ENCODE measurements at places on chromosomes 2 and 18.

GRCh38 chr18:62610701-62611411, 88.0 kb downstream of the ZCCHC2 start:
- no peak for DNase-seq

DNA sequence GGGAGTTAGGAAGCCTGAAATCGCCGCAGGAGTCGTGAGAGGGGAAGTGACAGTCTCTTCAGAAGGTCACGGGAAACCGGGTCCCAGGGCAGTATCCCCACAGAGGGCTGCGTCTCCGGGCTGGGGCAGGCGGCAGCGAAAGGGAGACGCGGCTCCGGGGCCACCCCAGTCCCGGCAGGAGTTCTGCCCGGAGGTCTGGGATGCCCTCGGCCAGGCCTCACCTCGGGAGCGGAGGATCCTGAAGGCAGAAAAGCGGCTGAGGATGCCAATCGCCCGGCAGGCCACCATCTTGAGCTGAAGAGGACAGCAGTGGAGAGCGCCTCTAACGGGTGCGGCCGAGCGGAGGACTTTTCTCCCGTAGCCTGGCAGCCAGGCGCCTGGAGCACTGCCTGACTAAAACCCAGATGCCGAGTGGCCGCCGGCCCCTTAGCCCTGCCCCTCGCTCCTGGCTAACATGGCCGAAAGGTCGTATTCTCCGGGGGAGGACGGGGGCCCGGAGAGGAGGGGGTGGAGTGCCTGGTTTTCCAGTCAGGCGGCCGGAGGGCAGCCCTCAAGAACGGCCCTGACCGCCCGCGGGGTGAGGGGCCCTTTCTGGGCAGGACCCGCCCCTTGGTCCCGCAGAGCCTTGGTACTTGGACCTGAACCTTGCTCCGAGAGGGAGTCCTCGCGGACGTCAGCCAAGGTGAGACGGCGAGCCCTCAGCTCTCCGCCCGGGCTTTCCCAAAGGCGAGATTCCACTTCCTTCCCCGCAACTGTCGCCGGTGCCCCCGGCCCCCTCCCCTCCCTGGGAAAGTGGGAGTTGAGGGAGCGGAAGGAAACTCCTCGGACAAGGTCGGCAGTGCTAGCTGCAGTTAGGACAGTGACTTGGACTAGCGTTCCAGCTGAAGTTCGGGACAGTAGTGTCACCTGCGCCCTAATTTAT, at the start of the genes HADHA and HADHB:
Gene HADHA (minus strand): TSS at position 324 of the 922 bp plus-strand sequence. CDS start 36 bp downstream, at position 288.
Gene HADHB (plus strand): TSS at position 631 of the 922 bp plus-strand sequence. CDS start 9,316 bp downstream, outside the sequence.
- DNase-seq = peak; percentile 96

GRCh38 chr2:43034921-43035320, 191.5 kb downstream of the ZFP36L2 start:
- no peak for DNase-seq

- DNase-seq = peak; percentile 49
Measured at GRCh38 chr2:205524656-205525055, 157.6 kb upstream of the NRP2 start.

- DNase-seq = no peak
Measured at GRCh38 chr2:100921685-100922161, 80.4 kb upstream of the RPL31 start.

DNA sequence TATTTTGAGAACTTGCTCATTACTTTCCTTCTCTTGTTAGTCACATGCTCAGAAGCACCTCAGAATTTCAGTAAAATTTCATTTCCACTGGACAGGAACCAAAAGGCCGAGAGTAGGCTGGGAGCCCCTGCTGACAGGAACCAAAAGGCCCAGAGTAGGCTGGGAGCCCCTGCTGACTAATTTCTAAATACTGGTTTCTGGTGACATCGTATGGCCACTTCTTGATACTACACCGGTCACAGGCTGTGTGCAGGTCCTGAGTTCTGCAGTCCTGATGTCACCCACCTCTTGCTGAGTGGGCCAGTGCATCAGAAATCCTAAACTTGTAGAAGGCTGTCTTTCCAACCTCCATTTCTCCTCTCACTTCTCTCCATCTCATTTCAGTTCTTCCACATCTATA, 17.7 kb upstream of the EN1 start:
- peak; percentile 80 for DNase-seq

GRCh38 chr2:190807886-190808285, 72.7 kb upstream of the GLS start:
- no peak for DNase-seq

DNA sequence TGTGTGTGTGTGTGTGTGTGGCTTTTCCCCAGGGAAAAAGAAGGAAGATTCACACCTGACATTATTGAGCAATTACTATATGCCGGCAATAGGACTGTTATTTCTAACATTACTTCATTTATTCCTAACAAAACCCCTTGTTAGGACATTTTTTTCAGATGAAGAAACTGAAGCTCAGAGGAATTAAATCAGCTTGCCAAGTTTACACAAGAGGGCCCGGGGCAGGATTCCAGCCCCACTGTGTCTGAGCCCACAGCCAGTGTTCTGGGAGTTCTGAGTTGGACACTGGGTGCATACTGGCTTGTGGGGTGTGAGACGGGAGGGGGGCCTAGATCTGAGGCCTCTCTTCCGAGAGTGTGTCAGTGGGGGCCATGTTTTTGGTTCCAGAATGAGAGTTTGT, 9.9 kb downstream of the TOGARAM2 start:
- DNase-seq = no peak

- DNase-seq = no peak
Measured at GRCh38 chr18:39162013-39162827, 1596.6 kb upstream of the CELF4 start.

GRCh38 chr2:197852108-197852507, 47.7 kb downstream of the PLCL1 start:
- no peak for DNase-seq

GRCh38 chr2:170212625-170213280, 34.8 kb downstream of the MYO3B start:
- no peak for DNase-seq

GRCh38 chr2:230068651-230069055, at the start of gene SLC16A14:
Gene SLC16A14, minus strand, starts transcription at chr2:230068924. Its CDS starts 9,572 bp downstream, at chr2:230059352.
- peak; percentile 45 for DNase-seq

DNA sequence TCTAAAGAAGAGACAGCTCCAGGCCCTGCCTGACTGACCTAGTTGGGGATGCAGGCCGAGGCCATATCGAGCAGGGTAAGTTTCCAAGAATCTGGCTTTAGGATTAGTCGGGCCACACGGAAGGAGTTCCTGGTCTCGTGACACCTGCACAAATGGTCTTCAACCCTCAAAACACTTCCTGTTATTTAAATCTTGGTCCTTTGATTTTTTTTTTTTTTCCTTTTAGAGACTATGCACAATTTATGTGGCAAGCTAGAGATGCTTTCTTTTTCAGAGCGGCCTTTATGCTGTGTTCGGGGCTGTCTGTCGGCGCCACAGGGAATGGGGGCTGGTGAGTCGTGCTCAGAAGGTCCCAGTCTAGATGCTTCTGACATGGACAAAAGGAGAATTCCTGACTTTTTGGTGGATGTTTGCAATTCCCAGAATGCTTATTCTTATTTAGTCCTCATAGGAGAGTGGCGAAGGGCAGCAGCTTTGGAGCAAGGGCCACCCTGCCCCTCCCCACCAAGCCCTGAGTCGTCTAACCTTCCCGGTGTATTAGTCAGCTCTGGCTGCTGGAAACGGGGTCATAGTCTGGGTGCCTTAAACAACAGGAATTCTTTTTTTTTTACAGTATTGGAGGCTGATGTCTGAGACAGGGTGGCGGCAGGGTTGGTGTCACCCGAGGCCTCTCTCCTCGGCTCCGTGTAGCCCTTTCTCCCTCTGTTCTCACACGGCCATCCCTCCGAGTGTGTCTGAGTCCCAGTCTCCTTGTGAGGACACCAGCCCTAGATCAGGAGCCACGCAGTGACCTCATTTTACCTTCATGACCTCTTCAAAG, 27.4 kb downstream of the HPCAL1 start:
- DNase-seq = peak; percentile 82

DNA sequence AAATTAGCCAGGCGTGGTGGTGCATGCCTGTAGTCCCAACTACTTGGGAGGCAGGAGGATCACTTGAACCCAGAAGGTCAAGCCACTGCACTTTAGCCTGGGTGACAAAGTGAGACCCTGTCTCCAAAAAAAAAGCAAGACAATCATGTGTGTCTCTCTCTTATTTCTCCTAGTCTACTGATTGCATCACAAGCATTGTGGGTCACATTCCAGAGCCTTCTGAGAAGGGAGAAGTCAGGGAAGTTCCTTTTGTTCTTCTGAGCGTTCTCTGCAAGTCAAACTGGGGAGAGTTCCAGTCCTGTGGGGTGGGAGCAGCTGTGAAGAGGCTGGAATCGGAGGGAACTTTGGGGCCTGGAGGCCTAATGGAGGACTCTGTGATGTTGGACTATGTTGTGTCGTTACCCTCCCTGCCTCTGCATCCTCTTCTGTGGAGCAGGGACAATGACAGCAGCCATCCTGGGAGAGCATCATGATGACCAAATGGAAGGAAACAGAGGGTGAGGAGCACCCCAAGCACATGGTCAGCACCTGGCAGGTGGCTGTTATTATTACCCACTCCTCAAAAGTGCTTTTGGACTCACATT, 115.4 kb downstream of the MRO start:
- DNase-seq = no peak

GRCh38 chr2:224832207-224832606, 116.0 kb upstream of the CCDC195 start:
- no peak for DNase-seq

GRCh38 chr18:8615397-8616027, 6.3 kb downstream of the RAB12 start:
- peak; percentile 74 for DNase-seq

DNA sequence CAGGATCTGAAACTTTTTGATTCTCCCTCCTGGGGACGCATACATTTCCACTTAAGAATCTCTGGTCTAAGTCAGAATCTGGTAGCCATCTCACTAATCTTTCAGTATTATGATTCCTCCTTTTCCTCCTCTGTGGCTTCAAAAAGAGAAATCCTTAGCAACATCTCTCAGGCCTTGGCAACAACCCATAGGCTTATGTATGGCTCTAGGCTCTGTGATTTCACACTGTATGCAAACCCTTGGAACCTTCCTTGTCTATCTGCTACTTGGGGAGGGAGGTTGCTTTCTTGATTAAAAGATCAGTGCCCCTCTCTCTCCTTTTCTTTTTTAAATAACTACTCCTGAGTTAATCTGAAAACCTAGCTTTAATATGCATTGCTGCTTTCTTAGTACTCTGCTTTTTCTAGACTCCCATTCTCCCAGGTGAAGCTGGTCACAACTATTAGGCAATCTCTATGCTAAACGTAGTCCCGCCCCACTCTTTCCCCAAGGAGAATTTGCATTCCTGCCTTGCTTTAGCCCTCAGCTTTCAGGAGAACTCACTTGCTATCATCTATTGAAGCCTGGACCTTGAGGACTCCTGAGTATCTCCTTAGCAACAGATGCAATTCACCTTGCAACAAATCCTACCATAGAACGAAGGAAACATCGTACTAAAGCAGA, 72.2 kb upstream of the L3MBTL4 start:
- DNase-seq = no peak

- no peak for DNase-seq
Measured at GRCh38 chr2:38281095-38281742, 95.9 kb downstream of the ATL2 start.

- DNase-seq = no peak
Measured at GRCh38 chr2:94871226-94872087, at the start of gene TEKT4. Gene TEKT4, plus strand, starts transcription at chr2:94871430. Its CDS starts 150 bp downstream, at chr2:94871580.

- DNase-seq = no peak
Measured at GRCh38 chr18:49734836-49735235, 78.5 kb downstream of the ACAA2 start.

DNA sequence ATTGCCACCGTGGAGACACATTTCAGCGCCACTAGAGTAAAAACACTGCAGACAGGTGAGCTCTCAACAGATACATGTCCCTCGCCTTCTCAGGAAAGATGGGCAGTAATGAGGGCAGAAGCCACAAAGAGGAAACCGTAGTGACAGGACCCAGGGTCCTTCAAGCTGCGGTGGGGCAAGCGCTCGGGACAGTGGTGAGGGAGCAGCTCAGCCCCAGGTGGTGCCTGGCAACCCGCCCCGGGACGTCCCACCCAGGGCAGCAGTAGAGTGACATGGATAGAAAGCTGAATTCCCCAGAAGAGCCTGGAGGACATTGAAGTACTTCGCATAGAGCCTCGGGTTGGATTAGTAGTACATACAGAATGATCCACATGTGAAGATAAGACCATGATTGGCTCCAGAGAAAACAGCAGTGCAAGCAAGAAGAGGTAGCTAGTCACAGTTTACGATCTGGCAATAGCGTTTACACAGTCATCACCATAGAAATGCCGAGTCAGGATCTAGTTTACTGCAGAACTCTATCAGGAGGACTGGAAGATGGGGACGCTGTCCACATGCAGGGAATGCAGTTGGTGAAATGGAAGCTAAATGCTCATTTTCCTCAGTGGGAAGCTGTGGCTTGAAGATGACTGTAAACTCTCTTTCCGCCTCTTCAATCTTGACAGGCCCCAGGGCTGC, 37.4 kb upstream of the ALPP start:
- no peak for DNase-seq

DNA sequence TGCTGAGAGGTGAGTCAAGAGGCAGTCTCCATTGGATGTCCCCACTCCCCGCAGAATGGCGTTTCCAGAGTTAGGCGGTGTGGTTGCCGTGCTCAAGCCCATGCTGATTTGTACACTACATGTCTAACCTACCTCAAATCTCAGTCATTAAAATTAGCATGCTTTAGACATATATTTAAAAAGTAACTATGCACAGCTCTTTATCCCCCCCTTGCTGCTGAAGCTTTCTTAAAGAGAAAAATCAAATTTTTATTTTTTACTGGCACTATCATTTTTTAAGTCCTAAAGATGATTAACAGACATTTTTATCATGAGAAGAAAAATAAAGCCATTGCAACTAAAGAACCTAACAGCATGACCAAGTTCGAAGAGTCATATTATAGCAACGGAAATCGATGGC, 42.9 kb downstream of the BOLA3 start:
- no peak for DNase-seq

DNA sequence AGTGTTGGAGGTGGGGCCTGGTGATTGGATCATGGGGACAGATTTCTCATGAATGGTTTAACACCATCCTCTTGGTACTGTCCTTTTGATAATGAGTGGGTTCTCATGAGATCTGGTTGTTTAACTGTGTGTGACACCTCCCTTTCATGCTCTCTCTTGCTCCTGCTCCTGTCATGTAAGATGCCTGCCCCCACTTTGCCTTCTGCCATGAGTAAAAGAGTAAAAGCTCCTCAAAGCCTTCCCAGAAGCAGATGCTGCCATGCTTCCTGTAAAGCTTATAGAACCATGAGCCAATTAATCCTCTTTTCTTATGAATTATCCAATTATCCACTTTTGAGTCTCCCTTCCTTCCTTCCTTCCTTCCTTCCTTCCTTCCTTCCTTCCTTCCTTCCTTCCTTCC, 317.7 kb downstream of the RDH14 start:
- DNase-seq = no peak

Data from urothelium cell line (cell line).